ENCODE measurements at places on chromosomes 13 and 19.

- no peak for DNase-seq
Measured at GRCh38 chr19:2774083-2774679, 8.9 kb downstream of the SGTA start.

- no peak for DNase-seq
Measured at GRCh38 chr19:29337029-29337428, 124.1 kb upstream of the UQCRFS1 start.

GRCh38 chr13:32136061-32136460 is 104.5 kb downstream of the FRY start:
- no peak for DNase-seq

DNA sequence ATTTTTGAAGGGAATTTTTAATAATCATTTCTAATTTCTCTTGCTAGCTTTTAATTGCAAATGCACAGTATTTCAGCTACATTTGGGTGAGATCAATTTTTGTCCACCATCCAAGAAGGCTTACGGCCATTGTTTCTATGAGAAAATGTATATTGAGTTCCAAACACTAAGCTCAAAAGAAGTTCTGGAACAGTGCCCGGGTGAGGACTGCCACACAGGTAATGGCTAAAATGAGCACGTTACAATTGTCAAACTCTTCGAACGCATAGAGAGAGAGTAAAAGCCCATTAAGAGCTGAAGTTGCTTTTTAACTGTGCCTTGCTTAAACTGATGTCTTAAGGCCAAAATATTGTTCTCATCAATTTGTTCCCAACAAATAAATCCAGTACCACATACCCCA is 755.0 kb downstream of the DIAPH3 start:
- DNase-seq: no peak

GRCh38 chr19:5189318-5189607 is 151.3 kb downstream of the PTPRS start:
- DNase-seq: no peak

GRCh38 chr19:46726551-46726950 is 9.6 kb upstream of the PRKD2 start:
- DNase-seq: no peak

DNA sequence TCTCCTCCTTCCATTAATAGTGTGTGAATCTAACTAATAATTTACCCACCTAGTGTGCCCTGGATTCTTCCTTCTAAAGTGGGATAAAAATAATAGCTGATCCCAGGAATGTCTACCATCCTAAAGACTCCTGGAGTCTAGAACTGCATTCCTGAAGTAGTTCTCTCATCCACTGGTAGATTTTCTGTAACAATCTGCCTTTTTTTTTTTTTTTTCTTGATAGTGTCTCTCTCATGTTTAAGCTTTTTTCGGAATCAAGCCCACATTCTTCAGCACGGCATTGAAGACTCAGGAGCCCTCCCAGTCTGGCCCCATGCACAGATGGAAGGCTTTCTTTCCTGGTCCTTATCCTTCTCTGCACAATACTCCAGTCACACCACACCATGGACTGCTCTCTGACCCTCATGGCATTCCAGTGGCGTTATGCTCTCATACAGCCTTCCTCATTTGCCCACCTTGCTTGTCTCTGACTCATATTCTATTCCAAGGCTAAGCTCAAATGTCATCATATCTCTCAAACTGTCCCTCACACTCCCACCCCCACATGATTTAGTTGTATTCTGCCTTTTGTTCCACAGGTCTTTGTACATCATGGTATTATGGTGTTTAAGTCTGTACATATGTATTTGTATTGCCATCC is 68.7 kb upstream of the FRY start:
- DNase-seq: no peak

GRCh38 chr19:43780706-43781525 is at the start of gene KCNN4:
Gene KCNN4, minus strand, starts transcription at chr19:43780973. Its CDS starts 112 bp downstream, at chr19:43780861.
- peak; percentile 39 for DNase-seq

DNA sequence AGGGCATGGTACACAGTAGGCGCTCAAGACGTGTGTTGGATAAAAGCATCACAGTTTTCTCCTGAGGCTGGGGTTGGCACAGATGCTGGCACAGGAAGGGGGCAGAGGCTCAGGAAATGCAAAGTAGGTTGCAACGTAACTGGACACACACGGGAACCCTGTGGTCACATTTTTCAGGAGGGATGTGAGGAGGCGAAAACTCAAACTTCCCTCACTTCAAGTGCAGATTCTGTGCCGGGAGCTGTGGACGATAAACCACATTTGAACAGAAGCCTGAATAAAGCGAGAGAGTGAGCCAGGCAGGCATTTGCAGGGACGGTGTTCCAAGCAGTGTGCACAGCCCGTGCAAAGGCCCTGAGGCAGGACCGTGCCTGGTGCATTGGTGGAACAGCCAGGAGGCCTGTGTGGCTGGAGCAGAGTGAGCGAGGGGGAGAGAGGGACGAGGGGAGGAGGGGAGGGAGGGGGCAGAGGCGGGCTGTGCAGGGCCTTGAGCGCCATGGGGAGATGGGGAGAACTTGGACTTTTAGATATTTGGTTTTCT is 40.3 kb downstream of the NFIC start:
- no peak for DNase-seq

DNA sequence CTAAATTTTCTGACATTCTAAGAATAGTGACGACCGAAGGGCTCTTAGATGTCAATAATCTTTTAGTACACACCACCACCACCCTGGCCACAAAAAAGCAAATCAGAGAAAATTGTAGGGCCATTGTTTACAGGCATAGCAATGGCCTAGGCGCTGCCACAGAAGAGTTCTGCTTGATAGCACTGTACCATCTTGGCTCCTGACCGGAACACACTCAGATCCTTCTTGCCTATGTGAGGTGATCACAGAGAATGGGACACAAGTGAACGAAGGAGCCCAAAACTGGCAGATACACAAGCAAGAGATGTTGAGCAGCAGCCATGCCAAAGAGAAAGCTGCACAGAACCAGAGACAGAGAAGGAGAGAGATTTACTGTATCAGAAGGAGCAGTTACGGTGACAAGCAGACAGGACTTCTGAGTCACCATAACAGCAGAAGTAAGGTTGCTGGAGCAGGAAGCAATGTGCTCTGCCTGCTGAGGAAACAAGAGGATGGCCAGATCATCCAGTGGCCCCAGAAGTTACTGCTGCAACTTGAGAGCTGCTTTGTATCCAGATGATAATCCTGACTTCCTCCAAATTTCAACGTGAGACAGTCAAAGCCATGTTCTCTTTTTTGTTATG is 105.2 kb downstream of the SLITRK6 start:
- no peak for DNase-seq

DNA sequence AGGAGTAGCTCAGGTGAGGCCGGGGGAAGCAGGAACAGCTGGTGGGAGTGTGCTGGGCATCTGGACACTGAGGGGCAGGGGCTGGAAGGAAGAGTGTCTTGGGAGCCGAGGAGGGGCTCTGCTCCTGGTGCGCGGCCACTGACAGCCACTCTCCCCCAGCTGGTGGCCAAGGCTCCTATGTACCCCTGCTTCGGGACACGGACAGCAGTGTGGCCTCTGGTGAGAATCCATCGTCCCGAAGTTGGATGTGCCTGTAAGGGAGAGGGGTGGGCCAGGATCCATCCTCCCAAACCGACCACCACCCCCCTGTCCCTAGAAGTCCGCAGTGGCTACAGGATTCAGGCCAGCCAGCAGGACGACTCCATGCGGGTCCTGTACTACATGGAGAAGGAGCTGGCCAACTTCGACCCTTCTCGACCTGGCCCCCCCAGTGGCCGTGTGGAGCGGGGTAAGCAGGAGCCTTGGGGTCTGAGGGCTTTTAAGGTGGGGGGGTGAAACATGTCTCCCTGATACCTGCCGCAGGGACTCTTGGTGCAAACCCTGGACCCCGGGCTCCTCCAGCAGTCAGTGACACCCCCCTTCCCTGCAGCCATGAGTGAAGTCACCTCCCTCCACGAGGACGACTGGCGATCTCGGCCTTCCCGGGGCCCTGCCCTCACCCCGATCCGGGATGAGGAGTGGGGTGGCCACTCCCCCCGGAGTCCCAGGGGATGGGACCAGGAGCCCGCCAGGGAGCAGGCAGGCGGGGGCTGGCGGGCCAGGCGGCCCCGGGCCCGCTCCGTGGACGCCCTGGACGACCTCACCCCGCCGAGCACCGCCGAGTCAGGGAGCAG is 2.0 kb upstream of the USF2 start:
- DNase-seq: no peak
